IMR-90 (cell line): ENCODE measurements at places on chromosomes 16 and 17.

DNA sequence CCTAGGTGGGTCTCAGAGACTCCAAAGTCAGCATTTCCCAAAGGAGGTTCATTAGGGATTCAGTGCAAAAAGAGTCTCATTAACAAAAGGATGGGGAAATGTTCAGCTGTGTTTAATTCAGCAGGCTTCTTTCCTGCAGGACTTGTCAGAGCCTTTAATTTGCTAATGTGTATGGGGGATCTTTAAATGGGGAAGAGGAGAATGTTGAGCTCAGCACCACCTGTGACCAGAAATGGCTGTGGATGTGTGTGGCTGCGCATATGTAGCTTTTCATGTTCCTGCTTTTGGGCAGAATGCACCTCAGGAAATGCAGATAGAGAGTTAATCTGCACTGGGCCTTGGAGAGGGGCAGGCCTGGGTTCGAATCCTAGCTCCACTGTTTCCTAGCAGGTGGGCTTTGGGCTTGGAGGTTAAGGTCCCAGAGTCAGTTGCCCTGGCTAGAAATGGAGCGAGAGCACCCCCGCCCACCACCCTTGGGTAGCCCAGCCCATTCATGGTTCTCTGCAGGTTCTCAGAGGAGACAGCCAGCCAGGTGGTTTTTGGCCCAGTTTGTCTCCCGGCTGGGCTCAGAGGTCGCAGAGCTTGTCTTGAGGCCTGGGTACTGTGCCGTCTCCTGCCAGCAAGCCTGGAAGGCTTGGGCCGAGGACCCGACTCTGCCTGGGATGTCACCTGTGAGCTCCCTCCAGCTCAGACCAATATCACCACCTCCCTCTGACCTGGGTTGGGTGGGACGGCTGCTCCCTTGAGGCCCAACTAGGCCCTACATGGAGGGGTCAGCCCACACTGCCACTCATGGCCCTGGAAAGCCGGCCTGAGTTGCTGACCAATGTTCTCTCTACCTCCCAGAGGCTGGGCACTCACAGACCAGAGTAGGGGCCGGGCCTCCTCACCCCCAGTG is 9.3 kb downstream of the ADCY7 start:
- no peak for DNase-seq

DNA sequence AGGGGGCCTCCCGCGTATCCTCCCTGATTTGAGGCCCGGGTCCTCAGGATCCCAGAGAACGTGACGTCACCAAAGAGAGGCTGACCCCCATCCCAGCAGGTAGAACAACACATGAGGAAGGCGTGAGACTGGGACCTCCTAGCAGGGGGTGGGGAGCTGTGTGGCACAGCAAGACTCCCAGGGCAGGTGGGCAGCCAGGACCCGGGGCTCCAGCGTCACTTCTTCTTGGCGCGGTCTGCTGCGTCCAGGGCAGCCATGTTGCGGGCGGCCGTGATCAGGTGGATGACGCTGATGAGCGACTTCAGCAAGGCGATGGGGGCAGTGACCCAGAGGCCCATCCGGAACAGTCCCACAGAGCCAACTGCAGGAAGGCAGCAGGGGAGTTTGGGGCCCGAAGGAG is 4.1 kb downstream of the CDIPT start:
- no peak for DNase-seq

DNA sequence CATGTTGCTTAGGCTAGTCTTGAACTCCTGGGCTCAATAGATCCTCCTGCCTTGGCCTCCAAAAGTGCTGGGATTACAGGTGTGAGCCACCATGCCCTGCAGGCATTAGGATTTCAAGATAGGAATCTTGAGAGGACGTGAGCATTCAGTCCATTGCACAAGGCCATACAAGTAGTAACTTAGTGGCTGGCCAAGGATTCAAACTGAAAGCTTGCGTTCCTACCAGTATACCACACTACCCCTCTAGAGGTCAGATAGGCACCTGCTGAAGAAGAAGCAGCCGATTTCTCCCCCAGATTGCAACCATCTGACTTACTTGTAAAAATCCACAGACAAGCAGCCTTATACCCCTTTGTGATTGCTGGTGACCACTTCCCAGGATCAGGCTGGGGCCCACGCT is 80.9 kb downstream of the CACNG3 start:
- DNase-seq: no peak

DNA sequence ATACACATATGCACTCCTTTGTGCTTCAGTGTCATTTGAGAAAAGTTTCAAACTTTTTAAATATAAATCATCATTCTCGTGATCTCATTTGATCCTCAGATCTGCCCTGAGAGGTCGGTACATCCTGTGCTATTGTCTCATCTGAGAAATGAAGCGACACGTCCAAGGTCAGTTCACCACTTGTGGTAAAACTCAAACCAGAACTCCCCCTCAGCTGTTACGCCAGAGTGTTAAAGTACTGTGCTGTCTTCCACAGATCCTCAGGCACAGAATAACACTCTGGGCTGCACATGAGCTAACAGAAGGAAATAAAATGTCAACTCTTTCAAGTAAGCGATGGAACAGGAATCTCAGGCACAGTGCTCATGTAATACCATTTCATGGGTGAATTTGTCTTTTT is 31.4 kb downstream of the ANKFN1 start:
- DNase-seq: no peak

GRCh38 chr16:73883841-73884240 is 412.8 kb upstream of the PSMD7 start:
- no peak for DNase-seq
